ENCODE measurements at places on chromosomes 5 and 9. TPM values are rescaled to one million over a fixed set of nuclear protein-coding genes. Genes with fewer than 3 reads are reported as not detected.

- H3K4me3 ChIP-seq, result no peak overlapping the region
- no peak for DNase-seq
- H3K4me1 ChIP-seq, result no peaks in the 10 kb centered on the region
- H3K27ac ChIP-seq, result no peak overlapping the region
- H3K27me3 ChIP-seq, result no peaks in the 10 kb centered on the region
- H3K36me3 ChIP-seq, result no peaks in the 10 kb centered on the region
These were observed 254.6 kb upstream of the CYLC2 start for GRCh38 chr9:102740578-102740977.

GRCh38 chr5:93993161-93993560 lies 251.8 kb upstream of the POU5F2 start:
- no peak for DNase-seq
- no peak overlapping the region for H3K27ac ChIP-seq
- peaks cover 4% of the 10 kb centered on the region for H3K4me1 ChIP-seq
- H3K4me3 ChIP-seq, result no peak overlapping the region
- no peaks in the 10 kb centered on the region for H3K36me3 ChIP-seq

DNA sequence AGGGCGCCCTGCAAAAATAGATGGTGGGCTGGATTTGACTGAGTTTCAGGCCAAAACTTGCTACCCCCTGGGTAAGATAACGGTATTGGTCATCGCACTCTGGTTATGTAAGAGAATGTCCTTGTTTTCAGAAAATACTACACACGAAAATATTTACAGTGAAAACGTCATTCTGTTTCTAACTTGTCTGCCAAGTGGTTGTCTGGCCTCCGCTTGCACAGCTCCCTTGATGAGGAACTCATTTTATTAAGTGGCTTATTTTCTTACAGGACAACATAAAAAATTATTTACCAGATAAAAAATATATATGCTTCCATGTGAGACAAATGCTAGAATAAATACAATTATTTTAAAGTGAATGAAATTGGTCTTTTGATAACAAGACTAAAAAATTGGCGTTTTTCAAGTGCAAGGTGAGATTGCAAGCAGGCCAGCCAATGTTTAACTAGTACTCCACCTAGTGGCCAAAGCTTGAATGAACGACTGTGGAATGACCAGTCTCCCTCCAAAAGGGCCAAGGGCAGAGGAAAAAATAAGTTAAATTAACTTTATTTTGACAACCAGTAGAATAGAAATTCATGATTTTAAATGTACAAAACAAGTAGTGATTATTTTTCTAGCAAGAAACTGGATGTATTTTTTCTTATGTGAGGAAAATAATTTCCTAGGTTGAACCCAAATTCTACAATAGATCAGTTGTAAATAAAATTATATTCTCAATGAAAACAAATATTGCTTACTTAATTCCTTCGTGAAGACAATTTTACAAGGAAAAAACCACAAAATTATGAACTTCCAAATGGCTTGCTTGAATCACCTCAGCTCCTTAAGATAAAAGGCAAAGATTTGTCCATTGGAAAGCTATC lies 93.2 kb downstream of the ZFAND5 start:
- peak; percentile 18 for DNase-seq
- H3K36me3 ChIP-seq, result no peaks in the 10 kb centered on the region
- no peak overlapping the region for H3K4me3 ChIP-seq
- no peak overlapping the region for H3K27ac ChIP-seq
- H3K4me1 ChIP-seq, result no peaks in the 10 kb centered on the region
- no peaks in the 10 kb centered on the region for H3K27me3 ChIP-seq

- no peak overlapping the region for H3K27ac ChIP-seq
- no peaks in the 10 kb centered on the region for H3K27me3 ChIP-seq
- H3K36me3 ChIP-seq, result no peaks in the 10 kb centered on the region
- no peak for DNase-seq
- no peaks in the 10 kb centered on the region for H3K4me1 ChIP-seq
These were observed 55.3 kb downstream of the TGFBR1 start for GRCh38 chr9:99160173-99160572.

DNA sequence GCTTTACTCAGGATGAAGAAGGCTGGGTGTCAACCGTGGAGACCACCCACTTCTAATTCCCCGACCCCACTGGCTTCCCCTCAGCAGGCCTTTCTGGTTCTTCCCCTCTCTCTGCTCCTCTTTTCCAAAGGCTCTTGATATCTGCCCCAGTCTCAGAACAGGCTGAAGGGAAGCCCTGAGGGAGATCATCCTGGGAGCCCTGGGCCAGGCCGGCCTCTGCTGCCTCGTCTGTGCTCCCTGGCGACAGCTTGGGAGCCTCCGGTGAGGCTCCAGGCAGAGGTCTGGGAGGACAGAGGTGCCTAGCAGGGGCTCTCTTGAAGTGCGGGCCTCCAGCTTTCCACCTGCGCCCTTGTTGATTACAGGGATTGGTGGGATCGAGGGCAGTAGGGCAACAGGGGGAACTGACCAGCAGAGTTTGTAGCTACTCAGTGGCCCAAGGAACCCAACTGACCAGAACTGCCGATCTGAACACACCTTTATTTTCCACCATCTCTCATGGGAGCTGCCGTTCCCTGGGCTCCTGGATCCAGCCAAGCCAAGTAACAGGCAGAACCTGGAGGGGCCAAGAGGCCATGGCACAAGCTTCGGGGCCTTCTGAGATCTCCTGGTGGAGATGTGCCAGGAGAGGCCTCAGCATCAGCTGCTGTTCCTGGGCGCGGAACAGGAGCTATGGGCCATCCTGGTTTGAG lies 198.5 kb downstream of the CACNA1B start:
- H3K4me1 ChIP-seq, result no peaks in the 10 kb centered on the region
- H3K36me3 ChIP-seq, result no peaks in the 10 kb centered on the region
- no peaks in the 10 kb centered on the region for H3K27me3 ChIP-seq
- no peak overlapping the region for H3K4me3 ChIP-seq
- peak; percentile 4 for DNase-seq

DNA sequence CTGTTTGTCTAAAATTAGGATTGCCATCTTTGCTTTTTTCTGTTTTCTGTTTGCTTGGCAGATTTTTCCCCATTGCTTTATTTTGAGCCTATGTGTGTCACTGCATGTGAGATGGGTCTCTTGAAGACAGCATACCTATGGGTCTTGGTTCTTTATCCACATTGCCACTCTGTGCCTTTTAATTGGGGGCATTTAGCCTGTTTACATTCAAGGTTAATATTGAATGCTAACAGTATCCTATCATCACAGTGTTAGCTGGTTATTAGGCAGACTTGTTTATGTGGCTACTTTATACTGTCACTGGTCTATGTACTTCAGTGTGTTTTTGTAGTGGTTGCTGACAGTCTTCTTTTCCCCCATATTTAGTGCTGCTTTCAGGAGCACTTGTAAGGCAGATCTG lies 67.3 kb downstream of the ISOC1 start:
- H3K36me3 ChIP-seq, result no peaks in the 10 kb centered on the region
- DNase-seq, result no peak
- no peaks in the 10 kb centered on the region for H3K27me3 ChIP-seq
- H3K4me3 ChIP-seq, result no peak overlapping the region

- no peaks in the 10 kb centered on the region for H3K4me1 ChIP-seq
- H3K27ac ChIP-seq, result no peak overlapping the region
- DNase-seq, result no peak
- H3K4me3 ChIP-seq, result no peak overlapping the region
- H3K27me3 ChIP-seq, result no peaks in the 10 kb centered on the region
- no peaks in the 10 kb centered on the region for H3K36me3 ChIP-seq
These were observed 3.9 kb downstream of the LCN8 start for GRCh38 chr9:136754059-136754572.

DNA sequence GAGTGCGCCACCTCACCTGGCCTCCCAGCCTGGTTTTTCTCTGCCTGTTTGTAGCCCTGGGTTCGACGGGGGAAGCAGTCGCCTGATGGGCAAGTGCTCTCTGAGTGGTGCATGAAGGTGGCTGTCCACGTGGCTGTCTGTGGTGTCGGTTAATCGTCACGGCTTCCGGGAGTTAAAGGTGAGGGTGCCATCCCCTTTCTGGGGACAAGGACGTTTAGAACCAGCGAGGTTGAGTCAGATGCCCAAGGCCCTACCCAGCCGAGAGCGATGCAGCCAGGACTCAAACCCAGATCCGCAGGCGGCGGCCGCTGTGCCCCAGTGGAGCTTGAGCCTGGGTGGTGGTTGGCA lies 47.7 kb downstream of the RXRA start:
- no peak overlapping the region for H3K4me3 ChIP-seq
- no peak for DNase-seq
- no peaks in the 10 kb centered on the region for H3K36me3 ChIP-seq
- H3K27ac ChIP-seq, result peak overlapping the region; percentile 88
- peaks cover 14% of the 10 kb centered on the region for H3K4me1 ChIP-seq

GRCh38 chr5:14457476-14457875 lies 124.1 kb upstream of the OTULINL start:
- DNase-seq, result no peak
- no peaks in the 10 kb centered on the region for H3K27me3 ChIP-seq

- H3K27ac ChIP-seq, result peak overlapping the region; percentile 8
- H3K4me1 ChIP-seq, result peaks cover 6% of the 10 kb centered on the region
- H3K36me3 ChIP-seq, result no peaks in the 10 kb centered on the region
- DNase-seq, result no peak
- no peak overlapping the region for H3K4me3 ChIP-seq
These were observed 29.8 kb downstream of the PIK3R1 start for GRCh38 chr5:68245319-68245718.

GRCh38 chr5:150613991-150614660 lies 26.3 kb upstream of the SYNPO start:
- no peak overlapping the region for H3K4me3 ChIP-seq
- H3K36me3 ChIP-seq, result no peaks in the 10 kb centered on the region
- H3K27me3 ChIP-seq, result no peaks in the 10 kb centered on the region
- peak overlapping the region; percentile 74 for H3K27ac ChIP-seq
- DNase-seq, result no peak

DNA sequence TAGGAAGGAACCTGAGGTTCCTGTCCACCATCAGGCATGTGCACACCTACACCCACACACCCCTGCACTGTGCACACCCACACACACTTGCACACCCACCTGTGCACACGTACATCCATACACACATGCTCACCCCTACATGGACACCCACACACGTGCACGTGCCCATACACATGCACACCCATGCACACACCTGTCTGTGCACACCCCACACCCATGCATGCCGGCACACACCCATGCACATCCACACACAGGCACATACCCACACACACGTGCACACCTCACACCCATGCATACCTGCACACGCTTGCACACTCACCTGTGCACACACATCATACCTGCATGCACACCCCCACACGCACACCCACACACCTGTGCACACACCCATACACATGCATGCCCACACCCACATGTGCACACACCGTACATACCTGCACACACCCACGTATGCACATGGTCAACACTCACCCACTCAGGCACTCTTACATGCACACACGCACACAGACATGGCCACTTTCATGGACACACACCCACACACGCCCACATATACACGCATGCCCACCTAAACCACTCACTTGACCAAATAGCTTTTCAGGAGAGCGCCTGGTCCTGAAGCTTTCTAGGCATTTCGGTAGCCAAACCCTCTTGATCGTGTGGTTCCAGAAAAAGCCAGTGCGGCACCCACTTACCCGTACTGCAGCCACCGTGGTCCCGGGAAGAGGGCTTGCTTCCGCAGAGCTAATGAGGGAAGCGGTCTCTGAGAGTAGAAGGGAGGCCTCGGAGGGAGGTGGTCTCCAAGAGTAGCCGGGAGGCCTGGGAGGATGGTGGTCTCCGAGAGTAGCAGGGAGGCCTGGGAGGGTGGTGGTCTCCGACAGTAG lies 36.7 kb upstream of the CLPTM1L start:
- H3K27ac ChIP-seq, result no peak overlapping the region
- H3K36me3 ChIP-seq, result no peaks in the 10 kb centered on the region
- no peaks in the 10 kb centered on the region for H3K27me3 ChIP-seq
- no peak for DNase-seq
- H3K4me1 ChIP-seq, result no peaks in the 10 kb centered on the region

GRCh38 chr5:154189256-154189818 lies 1.2 kb upstream of the GALNT10 start:
- H3K4me1 ChIP-seq, result peaks cover 10% of the 10 kb centered on the region
- no peak overlapping the region for H3K27ac ChIP-seq
- no peaks in the 10 kb centered on the region for H3K36me3 ChIP-seq
- peak overlapping the region; percentile 61 for H3K4me3 ChIP-seq
- H3K27me3 ChIP-seq, result no peaks in the 10 kb centered on the region
- no peak for DNase-seq

DNA sequence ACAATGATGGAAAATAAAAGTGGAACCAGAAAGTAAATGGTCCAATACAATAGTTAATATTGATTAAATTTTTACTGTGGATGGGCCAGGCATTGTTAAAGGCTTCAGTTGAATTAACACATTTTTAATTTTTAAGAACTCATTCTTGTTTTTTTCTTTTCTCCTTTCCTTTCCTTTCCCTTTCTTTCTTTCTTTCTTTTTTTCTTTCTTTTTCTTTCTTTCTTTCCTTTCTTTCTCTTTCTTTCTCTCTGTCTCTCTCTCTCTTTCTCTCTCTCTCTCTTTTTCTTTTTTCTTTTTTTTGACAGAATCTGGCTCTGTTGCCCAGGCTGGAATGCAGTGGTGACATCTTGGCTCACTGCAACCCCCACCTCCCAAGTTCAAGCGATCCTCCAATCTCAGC lies 13.3 kb upstream of the OTULINL start:
- no peaks in the 10 kb centered on the region for H3K4me1 ChIP-seq
- DNase-seq, result no peak
- H3K4me3 ChIP-seq, result no peak overlapping the region
- no peak overlapping the region for H3K27ac ChIP-seq
- H3K27me3 ChIP-seq, result no peaks in the 10 kb centered on the region
- H3K36me3 ChIP-seq, result no peaks in the 10 kb centered on the region

GRCh38 chr5:4665911-4666310 lies 474.2 kb upstream of the ADAMTS16 start:
- DNase-seq, result no peak

GRCh38 chr5:573206-573605 lies 38.9 kb upstream of the CEP72 start:
- no peaks in the 10 kb centered on the region for H3K27me3 ChIP-seq
- no peaks in the 10 kb centered on the region for H3K36me3 ChIP-seq
- no peak overlapping the region for H3K27ac ChIP-seq
- DNase-seq, result no peak
- H3K4me1 ChIP-seq, result no peaks in the 10 kb centered on the region

DNA sequence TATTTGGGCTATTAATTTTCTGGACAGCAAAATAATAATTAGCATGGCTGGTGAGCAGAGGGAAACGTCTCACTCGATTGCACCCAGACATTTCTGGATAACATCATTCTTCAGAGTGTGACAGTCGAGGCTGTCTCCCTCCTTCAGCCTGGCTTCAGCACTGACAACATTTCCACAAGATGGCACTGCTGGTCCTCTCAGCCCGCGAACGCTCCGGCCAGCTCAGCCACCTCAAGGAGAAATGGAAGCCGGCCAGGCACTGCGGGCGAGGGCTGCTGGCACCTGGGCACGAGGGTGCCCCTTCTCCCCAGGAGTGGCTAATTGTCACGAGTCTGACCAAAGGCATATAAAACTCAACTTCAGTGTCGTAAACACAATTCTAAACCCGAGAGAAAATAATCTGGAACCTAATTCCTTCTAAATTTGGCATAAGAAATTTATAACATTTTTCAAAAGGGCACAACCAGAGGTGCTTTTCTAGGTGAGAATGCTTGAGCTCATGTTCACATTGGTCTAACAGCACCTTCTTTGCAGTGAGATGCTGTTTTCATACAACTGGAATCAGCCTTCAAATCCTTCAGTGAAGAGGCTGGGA lies 65.9 kb downstream of the DAP start:
- H3K27ac ChIP-seq, result no peak overlapping the region
- no peaks in the 10 kb centered on the region for H3K36me3 ChIP-seq
- H3K4me1 ChIP-seq, result no peaks in the 10 kb centered on the region
- DNase-seq, result peak; percentile 61
- no peak overlapping the region for H3K4me3 ChIP-seq

MLANA gene
- not detected for total RNA-seq

FCN1 gene
- total RNA-seq, result 13.8 TPM

RLN2 gene
- not detected for total RNA-seq

TMEM215 gene
- 0.55 TPM for total RNA-seq

Data from uterus (tissue), 4 donors.